ENCODE measurements at places on chromosomes 7 and 10.

GRCh38 chr7:157576415-157576814 lies 239.6 kb downstream of the DNAJB6 start:
- no peak for DNase-seq

DNA sequence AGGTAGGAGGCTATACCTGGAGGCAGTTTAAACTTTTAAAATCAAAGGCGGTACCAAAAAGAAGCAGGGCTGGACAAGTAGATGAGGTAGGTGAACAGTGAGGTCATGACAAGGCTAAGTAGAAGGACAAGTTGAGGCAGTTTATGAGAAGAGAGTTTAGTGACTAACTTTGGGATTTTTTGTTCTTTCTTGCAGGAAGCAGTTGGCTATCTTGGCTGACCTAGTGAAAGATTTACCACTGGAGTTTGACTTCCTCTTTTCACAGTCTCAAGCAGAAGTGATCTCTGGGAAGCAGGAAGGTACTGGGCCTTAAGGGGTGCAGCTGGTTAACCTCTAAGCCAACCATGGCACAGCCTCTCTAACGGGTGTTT lies 26.3 kb downstream of the ENTPD7 start:
- DNase-seq, result no peak

DNA sequence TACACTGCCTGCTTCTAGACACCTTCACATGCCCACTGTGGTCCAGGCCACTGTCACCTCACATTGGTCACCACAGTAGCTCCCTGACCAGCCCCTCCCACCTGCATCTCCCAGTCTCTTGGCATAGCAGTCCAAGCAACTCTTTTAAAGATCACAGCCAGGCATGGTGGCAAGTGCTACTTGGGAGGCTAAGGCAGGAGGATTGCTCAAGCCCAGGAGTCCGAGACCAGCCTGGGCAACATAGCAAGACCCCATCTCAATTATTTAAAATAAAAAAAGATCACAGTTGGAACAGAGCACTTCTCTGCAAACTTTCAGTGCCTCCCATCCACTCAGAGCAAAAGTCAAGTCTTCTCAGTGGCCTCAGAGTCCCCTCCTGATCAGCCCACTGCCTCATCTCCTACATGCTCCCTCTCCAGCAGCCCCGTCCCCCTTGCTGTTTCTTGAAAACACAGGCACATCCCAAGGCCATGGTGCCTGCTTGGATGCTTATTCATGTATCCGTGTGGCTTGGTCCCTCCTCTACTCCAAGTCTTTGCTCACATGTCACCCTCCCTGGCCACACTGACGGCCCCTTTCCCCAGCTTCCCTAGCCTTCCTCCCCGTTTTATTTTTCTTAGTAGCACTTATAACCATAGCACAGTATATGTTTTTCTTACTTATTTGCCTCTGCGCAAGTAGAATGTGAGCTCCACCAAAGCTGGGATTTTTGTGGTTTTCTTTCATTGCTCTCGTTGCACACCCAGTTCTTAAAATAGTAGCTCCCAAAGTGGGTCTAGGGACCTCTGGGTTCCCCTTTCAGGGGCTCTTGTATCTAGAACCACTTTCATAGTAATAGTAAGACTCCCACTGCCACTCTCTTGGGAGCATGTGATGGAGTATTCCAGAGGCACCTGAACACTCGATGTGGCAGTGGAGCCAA lies 19.5 kb downstream of the TSPAN15 start:
- DNase-seq, result no peak

GRCh38 chr7:159030490-159031134 lies 114.1 kb downstream of the VIPR2 start:
- DNase-seq, result peak; percentile 62

GRCh38 chr10:121708728-121709674 lies 110.8 kb upstream of the FGFR2 start:
- DNase-seq, result no peak

GRCh38 chr7:760006-760405 lies 32.9 kb upstream of the PRKAR1B start:
- DNase-seq, result no peak

DNA sequence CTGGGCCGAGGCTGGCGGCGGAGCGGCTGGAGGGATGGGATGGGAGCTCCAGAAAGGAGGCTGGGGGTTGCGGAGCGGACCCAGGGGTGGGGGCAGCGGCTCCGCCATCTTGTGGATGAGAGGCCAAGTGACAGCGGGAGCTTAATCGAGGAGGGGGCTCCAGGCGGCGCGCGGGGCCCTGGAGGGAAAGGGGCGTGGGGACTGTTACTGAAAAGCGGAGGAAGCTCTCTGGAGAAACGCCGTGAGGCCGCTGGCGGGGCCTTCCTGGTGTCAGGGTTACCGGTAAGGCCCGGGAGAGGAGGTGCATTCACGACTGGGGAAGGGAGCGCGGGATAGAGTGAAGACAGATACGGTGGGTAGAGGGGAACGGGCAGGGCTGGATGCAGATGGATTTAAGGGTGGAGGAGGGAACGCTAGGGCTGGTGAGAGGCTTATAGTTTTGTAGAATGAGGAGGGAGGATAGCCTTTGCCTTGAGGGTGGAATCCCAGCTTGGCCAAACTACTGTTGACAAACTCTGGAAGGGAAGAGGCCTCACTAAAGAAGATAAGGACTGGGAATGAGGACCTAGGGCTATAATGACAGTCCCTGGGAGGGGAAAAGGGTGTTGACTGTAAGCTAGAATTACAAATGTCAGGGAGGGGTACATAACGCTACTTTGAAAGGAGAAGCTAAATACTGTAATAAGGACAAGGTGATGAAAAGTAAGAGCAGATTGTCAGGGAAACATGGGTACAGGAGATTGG lies 535 bp downstream of the BTRC start:
- DNase-seq, result peak; percentile 62

- DNase-seq, result no peak
Measured at GRCh38 chr7:26673271-26673670, 191.1 kb downstream of the SKAP2 start.

DNA sequence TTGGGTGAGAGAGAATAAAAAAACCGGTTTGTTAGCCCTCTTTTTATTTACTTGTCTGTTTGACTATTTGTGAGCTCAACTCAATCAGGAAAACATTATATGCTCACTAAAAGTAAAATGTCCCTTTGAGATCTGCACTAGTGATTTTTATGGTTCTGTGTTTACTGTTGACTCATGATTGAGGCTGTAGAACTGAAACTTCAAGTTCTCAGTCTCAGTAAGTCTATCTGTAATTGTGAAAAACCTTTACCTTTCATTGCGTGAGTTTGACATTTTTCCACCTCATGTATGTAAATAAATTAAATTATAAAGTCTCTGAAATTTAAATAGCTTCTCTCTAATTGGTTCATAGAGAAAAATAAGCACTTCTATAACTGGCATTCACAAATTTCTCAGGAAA lies 17.0 kb upstream of the CASD1 start:
- DNase-seq, result no peak

GRCh38 chr10:108496106-108496505 lies 1331.6 kb upstream of the SORCS1 start:
- no peak for DNase-seq

GRCh38 chr7:137850571-137850970 lies 3.8 kb upstream of the DGKI start:
- DNase-seq, result no peak

- no peak for DNase-seq
Measured at GRCh38 chr10:127092916-127093315, 103.5 kb downstream of the INSYN2A start.

DNA sequence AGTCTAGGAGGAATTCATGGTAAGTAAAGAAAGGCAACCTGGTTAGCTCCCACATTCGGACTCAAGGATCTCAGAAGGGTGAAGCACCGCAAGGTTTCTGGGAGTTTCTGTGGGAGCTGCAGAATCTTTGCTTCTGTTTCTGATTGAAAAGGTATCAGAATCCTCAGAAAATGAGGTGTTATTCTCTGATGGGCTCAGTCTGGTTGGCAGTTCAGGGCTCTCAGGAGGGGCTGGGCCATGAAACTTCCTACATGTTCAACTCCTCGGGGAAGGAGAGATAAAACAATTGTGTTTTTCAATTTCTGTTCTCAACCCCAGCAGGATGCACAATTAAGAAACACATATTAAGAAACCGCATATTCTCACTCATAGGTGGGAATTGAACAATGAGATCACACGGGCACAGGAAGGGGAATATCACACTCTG lies 9.1 kb downstream of the OR2A7 start:
- no peak for DNase-seq

DNA sequence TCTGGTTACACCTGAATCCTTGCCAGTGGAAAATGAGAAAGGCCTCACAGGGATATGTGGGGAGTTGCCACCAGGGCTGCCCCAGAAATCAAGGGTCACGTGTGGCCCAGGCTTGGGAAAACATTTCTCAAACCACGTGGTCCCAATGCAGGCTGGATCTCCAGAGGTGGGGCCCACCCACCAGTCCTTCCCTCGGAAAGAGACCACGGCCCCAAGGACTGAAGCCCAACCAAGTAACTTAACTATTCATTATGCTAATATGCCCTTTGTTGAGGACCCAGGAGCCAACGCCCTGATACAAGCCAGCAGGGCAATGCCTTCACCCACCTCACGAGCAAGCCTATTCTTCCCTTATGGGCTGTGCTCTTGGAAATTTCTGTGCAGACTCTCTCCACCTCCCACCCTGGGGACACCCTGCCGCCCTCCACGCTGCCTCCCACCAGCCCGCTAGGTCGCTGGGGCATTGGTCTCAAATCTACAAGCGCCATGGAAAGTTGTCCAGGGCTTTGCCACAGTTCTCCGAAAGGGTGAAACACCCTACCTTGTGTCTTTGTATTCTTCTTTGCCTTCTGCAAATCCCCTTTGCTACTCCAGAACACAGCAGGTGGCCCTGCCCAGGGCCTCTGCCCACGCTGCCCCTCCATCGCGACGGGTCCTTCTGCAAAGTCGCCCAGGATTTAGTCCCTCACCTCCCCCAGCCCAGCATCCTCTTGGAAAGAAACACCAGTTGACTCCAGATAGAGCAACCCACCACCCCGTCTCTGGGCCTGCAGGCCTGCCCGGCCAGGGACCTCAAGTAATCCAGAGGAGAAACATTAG lies 8.8 kb downstream of the TNS3 start:
- no peak for DNase-seq

DNA sequence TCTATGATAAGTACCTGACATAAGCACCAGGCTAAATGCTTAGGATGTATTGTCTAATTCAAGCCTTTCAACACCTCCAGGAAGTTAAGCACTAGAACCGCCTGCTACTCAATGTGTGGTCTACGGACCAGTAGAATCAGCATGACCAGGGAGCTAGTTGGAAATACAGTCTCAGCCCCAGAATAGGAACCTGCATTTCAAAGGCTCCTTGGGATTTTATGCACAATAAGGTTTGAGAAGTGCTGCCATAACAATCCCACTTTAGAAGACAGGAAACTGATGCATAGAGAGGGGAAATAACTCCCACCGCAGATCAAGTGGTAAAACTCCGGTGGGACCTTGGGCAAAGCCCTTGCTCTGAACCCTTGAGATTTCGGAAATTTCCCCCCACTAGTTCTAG lies 8.8 kb upstream of the DUSP5 start:
- no peak for DNase-seq

DNA sequence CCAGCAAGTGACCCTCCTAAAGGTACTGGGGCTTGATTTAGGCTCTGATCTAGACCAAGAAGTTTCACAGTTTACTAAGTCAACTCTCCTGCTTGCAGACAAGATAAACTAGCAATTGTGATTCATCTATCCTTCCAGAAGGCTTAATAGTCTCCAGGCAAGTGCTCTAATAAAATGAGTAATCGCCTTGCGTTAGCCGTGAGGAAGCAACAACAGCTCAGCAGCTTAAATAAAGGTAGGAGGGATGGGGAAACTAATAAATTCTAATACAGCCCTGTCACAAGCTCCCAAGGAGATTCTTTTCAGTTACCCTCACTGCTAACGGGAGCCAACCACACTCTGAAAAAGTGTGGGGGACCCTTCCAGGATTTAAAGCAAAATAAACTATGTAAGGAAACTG lies 48.4 kb downstream of the FRMD4A start:
- DNase-seq, result no peak

DNA sequence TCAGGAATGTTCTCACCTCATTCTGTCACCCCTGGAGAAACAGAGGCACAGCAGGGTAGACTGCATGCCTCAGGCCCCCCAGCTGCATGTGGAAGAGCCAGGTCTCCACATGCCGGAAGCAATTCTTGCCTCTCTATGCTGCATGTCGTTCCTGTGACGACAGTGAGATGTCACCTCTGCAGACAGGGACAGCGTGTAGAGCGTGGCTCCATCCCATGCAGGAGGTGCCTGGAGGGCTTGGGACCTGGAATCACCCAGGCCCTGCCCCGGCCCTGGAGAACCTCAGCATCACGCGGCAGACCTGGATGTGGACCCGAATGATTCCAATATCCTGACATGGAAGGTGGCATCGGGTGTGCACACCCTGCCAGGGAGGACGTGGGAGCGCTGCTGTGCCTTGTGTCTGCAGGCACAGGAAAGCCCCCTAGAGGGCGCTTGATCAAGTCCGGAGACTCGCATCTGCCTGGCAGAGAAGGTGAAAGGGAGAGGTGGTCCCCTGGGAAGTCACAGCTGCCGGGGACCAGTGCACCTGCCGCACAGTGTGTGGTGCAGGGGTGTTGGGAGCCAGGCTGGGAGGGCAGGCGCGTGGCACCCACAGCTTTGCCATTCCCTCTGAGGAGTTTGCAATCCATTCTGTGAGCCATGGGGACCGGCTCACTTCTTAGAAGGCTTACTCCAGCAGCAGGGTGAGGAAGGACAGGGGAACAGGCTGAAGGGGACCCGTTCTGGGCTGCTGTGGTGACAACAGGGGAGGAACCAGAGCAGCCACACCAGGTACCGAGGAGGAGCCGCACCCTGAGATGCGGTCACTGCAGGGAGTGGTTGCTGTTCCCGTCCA lies 45.3 kb upstream of the EN2 start:
- DNase-seq, result no peak

DNA sequence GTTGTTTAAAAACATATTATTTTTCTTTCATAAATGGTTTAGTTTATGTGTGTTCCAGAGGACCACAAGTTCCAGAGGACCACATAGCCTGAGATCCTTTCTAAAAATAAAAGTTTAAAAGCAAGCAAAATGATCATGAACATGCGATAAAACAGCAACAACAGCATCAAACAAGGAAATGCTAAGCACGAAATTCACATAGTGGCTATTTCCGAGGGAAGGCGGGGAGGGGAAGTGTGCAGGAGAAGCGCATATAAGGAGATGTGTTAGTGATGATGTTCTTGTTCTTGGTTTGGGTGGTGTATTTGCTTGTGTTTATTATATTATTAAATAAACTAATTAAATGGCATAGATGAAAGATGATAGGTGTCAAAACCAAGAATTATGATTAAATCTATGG lies 1.2 kb downstream of the TBATA start:
- DNase-seq, result no peak

- DNase-seq, result no peak
Measured at GRCh38 chr10:130812381-130813148, 499.0 kb downstream of the TCERG1L start.

GRCh38 chr7:81482600-81483186 lies 287.2 kb downstream of the HGF start:
- peak; percentile 55 for DNase-seq

DNA sequence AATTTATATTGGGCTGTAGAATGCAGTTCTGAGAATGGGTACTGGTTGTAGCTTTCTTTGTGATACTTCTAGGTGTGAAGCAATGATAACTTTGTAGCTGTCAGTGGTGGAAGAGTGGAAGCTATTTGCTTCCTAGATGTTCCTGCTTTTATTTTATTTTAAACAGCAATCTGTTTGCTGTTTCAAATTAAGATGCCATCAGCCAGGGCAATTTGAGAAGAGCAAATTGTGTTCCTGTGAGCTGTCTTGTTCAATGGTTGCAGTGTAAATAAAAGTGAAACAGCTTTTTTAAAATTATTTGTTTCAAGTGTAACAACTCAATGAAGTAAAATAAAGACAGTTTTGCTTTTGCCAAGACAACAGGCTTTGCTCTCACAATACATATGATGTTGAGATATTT lies 150.8 kb upstream of the TMEM229A start:
- DNase-seq, result no peak

GRCh38 chr10:62640411-62640810 lies 164.1 kb upstream of the ADO start:
- no peak for DNase-seq
